ENCODE measurements at places on chromosomes 7 and 10.
A peak's percentile ranks its signal among the peaks of the same experiment; 100 is the strongest.

- DNase-seq = no peak
Observed at GRCh38 chr7:154304740-154305700, 252.8 kb downstream of the DPP6 start.

DNA sequence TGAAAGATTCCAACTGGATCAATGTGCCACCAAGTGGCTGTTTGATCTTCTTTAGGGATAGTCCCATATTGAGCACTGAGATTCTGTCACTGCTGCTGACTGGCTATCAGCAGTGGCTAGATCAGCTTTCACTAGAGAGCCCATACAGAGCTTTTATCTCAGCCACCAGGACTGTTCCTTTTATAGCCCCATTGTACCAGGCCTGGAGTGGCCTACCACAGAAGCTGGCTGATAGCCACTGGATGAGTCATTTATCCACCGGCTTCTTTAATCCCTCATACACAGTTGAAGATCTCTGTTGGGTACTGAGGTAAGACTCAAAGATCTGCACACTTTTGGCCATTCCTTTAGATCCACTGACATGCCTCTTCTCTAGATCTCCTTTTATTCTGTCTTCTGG, 1101.1 kb downstream of the SORCS3 start:
- peak; percentile 1 for DNase-seq

DNA sequence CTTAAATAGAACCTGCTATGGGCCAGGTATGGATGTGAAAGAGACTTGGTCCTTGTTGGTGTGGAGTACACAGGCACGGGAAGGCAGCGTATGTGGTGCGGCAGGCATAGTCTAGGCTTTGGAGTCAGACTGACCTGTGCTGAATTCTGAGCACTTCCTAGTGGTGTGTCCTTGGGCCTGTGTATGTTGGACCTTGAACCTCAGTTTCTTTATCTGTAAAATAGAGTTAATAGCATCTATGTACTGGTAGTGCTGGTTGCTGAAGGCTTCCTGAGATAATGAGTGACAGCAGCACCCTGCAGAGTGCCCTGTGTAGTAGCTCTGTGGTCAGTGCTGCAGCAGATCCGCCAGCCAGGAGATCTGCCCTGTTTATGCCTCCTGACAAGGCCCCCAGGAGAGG, 5.3 kb upstream of the SFRP5 start:
- no peak for DNase-seq

- DNase-seq = no peak
Observed at GRCh38 chr10:122557516-122557915, 3.0 kb upstream of the DMBT1 start.

Measured in astrocyte of the spinal cord (primary cell).